Stimulated activated CD4-positive, alpha-beta T cell treated with anti-CD3 and anti-CD28 coated beads, Interleukin-4, amount 100 ng/mL, for 4 hours (primary cell): ENCODE measurements at places on chromosomes 5 and 9.

DNA sequence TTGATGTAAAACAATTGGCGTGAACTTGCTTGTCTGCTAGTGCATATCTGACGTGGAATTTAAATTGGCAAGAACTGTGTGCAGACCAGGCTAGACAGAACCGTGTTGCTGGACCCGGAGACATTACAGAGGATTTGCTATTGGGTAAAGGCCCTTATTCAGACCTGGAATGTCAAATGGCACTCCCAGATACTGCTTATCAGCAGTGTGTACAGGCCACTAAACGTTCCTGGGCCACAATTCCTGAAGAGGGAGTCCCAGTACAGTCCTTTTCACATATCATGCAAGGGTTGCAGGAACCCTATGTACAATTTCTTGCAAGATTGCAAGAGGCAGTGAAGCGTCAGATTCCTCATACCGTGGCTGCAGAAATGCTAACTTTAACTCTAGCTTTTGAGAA lies 13.5 kb upstream of the MCCC2 start:
- no peak for DNase-seq

GRCh38 chr9:98523231-98523901 lies 185.4 kb downstream of the GABBR2 start:
- DNase-seq: no peak

DNA sequence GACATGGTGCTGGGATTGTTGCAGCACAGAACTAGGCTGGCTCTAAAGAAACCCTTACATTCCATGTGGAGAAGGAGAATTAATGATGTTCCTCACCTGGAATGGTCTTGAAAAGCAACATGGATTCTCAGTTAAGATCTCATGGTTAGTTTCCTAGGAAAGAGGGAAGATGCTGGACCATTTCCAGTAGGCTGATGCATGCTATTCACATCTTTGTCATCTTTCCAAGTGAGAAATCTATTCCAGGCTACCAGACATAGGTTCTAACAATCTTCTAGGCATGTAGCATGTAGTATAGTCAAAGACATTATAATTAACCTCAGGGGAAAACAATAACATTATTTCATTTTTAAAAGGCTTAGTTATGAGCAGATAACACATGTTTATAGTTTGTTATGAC lies 44.3 kb downstream of the TMEM252 start:
- no peak for DNase-seq

DNA sequence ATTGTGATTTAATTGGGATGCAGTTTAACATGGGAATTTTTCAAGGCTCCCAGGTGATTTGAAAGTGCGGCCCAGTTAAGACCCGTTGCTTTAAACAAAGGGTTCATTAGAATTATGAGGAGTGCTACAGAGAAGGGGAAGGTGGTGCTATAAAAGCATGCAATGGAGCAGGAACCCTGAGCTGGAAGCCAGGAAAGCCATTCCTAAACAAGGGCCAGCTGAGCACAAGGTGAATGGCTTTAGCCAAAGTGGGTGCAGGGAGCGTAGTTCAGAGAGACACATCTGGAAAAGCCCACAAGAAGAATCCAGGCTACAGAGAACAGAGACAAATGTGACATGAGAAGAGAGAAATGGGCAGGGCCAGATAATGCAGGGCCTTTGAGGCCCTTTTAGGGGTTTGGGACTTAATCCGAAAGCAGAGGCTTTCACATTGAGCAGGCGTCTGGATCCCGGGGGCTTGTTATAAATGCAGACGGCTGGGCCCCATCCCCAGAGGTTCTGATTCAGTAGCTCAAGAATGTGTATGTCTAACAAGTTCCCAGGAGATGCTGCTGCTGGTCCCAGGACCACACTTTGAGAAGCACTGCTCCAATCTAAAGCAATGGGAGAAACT lies 138.1 kb upstream of the WWC1 start:
- DNase-seq: no peak

- no peak for DNase-seq
Observed at GRCh38 chr9:111627260-111627963, 3.7 kb upstream of the DNAJC25 start.
